ENCODE measurements at places on chromosomes 12 and 14.
A peak's percentile ranks its signal among the peaks of the same experiment; 100 is the strongest.

DNA sequence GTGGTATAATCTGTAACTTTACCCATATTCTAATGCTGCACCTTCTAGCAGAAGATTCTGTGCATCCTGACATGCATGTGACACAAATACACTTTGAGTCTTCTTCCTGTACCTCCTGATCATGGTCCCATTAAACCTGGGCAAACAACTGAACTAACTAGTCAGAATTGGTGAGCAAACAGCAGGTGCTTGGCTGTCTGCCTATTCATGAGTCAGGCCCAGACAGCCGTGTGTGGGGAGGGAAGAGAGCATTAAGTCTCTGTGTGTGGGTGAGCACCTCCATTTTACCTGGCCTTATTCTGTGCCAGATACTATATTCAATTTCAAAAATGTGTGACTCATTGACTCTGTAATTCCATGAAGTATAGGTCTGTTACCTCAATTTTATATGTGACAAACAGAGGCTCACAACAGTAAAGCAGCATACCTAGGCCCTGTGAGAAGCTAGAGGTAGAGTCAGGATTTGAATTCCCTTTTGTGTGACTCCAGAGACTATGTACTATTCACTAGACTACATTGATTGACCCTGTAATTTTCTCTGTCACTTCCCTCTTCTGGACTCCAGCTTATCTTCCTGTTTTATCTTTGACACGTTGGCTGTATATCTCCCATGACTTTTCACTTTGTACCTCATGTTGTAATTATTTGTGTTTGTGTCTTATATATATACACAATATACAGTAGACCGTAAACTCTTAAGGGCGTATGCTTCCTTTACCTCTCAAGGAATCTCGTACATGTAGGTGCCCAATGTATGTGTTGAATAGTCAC lies 32.2 kb downstream of the SUSD6 start:
- DNase-seq, result no peak

GRCh38 chr12:80188576-80188975 lies 89.2 kb downstream of the OTOGL start:
- no peak for DNase-seq

DNA sequence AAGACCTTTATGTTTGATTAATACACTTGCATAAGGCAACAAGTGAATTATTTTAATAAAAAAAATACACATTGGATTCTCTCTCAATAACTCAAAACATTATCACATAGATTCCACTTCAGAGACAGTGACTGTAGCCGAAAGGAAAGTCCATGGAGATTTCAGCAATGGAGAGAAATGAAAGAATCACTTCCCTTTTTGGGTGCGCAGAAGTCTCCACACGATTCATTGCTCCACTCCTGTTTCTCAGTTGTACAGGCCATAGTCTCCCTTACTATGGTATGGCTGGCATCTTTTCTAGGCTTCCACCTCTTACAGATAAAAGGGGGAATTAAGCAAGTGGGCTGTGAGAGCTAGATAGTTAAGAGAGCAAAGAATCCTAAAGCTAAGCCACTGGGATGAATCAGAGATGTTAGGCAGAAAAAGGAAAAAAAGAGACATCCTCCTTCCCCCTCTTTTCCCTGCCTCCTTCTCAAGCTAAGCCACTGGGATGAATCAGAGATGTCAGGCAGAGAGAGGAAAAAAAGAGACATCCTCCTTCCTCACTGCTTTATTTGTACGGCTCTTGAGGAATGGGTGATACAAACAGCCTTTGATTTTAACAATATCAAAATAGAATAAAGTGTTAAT lies 16.3 kb downstream of the ST8SIA1 start:
- no peak for DNase-seq

- no peak for DNase-seq
These were observed 663.8 kb downstream of the C12orf50 start for GRCh38 chr12:87365423-87365822.

- DNase-seq, result peak; percentile 39
These were observed at the start of gene LRRC43 for GRCh38 chr12:122182887-122183587. LRRC43 (plus strand) TSS chr12:122183123; CDS start chr12:122183145, 22 bp downstream.

GRCh38 chr14:72480464-72481243 lies 413.2 kb downstream of the DPF3 start:
- DNase-seq, result no peak

GRCh38 chr14:96260341-96260821 lies 4.4 kb downstream of the BDKRB1 start:
- no peak for DNase-seq

GRCh38 chr12:90250042-90250441 lies 541.4 kb upstream of the ATP2B1 start:
- no peak for DNase-seq

All from CD4-positive, alpha-beta T cell treated with Interleukin-1 beta for 1 hour (primary cell).